ENCODE measurements at places on chromosomes 2 and 18.

GRCh38 chr2:220188031-220188430 lies 560.6 kb downstream of the SLC4A3 start:
- H3K36me3 ChIP-seq: no peaks in the 10 kb centered on the region
- H3K27ac ChIP-seq: no peak overlapping the region
- H3K4me1 ChIP-seq: no peaks in the 10 kb centered on the region
- H3K27me3 ChIP-seq: no peaks in the 10 kb centered on the region
- no peak for DNase-seq

DNA sequence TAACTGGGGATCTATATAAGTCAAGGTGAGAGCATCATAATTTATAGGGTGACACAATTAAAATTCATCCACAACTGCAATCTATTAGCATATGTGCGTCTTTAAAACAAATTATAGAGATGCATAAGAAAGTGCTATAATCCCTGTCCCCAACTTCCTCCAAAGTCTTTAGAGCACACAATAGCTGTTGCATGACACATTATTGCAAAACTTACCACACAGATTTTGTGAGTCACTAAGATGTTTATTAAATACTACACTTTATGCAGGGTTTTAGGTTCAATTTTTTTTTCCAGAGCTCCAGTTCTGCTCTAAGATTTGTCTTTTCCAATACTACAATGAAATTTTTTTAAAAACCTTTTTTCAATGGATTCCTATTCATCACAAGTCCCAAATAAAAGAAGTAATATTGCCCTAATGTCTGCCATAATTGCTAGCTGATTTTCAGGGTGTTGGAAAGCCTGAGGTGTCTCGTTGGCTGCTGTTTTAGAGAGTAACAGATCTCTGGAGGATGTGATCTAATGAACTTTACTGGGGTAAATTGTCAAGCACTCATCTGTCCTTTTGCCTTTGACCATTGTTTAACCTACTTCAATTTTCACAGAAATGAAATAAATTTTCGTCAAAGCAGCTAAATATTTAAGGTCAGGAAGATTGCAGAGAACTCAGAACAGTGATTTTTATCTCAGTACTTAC lies 250.5 kb upstream of the NETO1 start:
- no peaks in the 10 kb centered on the region for H3K36me3 ChIP-seq
- no peaks in the 10 kb centered on the region for H3K27me3 ChIP-seq
- no peak for DNase-seq
- no peak overlapping the region for H3K4me3 ChIP-seq
- H3K27ac ChIP-seq: no peak overlapping the region

GRCh38 chr2:69811018-69811417 lies 18.4 kb upstream of the GMCL1 start:
- H3K36me3 ChIP-seq: no peaks in the 10 kb centered on the region
- H3K27me3 ChIP-seq: no peaks in the 10 kb centered on the region
- H3K4me3 ChIP-seq: no peak overlapping the region
- no peaks in the 10 kb centered on the region for H3K4me1 ChIP-seq

GRCh38 chr2:9543557-9543956 lies 12.1 kb downstream of the ADAM17 start:
- DNase-seq: no peak
- no peak overlapping the region for H3K27ac ChIP-seq
- H3K27me3 ChIP-seq: no peaks in the 10 kb centered on the region
- H3K36me3 ChIP-seq: peaks cover 6% of the 10 kb centered on the region
- peaks cover 35% of the 10 kb centered on the region for H3K4me1 ChIP-seq

- no peak overlapping the region for H3K4me3 ChIP-seq
- no peaks in the 10 kb centered on the region for H3K36me3 ChIP-seq
- H3K27me3 ChIP-seq: no peaks in the 10 kb centered on the region
- no peaks in the 10 kb centered on the region for H3K4me1 ChIP-seq
- no peak overlapping the region for H3K27ac ChIP-seq
Observed at GRCh38 chr2:8168022-8168717, 513.7 kb upstream of the ID2 start.

DNA sequence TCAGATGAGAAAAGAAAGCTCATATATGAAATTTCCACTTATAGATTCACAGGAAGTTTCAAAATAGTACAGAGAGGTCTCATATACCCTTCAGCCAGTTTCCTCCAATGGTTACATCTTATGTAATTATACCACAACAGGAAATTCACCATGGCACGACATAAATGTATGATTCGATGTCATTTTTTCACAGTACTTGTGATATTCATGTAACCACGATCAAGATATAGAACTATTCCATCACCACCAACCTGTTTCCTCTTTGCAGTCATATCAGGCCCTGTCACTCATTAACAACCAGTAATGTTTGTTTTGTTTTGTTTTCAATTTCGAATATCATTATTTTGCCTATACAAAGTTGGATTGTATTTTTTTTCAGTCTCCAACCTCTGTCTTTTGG lies 314.3 kb upstream of the POU3F3 start:
- no peak overlapping the region for H3K4me3 ChIP-seq
- H3K27ac ChIP-seq: no peak overlapping the region
- H3K4me1 ChIP-seq: no peaks in the 10 kb centered on the region
- H3K36me3 ChIP-seq: no peaks in the 10 kb centered on the region

DNA sequence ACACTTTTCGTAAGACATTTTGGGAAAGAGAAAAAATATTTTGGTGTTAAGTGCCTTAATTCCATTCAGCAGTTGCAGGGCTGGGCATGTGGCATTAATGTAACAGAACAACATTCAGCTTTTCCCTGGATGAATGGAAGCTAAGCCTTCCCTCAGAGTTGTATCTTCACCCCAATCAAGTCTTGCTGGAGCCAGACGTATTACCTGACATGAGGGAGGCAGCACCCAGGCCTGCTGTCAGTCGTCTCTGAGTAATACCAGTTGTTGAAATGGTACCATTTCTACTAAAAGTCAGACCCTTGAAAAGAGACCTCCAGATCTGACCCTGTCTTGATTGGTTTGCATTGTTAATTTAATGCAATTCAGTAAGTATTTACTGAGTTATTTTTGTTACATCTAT lies 57.5 kb downstream of the MALT1 start:
- no peaks in the 10 kb centered on the region for H3K4me1 ChIP-seq
- H3K36me3 ChIP-seq: peaks cover 19% of the 10 kb centered on the region
- H3K4me3 ChIP-seq: no peak overlapping the region
- no peak for DNase-seq

- no peaks in the 10 kb centered on the region for H3K4me1 ChIP-seq
- no peak overlapping the region for H3K4me3 ChIP-seq
- no peaks in the 10 kb centered on the region for H3K27me3 ChIP-seq
- no peaks in the 10 kb centered on the region for H3K36me3 ChIP-seq
- no peak for DNase-seq
Observed at GRCh38 chr18:42756214-42756613, 359.3 kb downstream of the RIT2 start.

- H3K4me1 ChIP-seq: peaks cover 7% of the 10 kb centered on the region
- H3K36me3 ChIP-seq: no peaks in the 10 kb centered on the region
- no peak overlapping the region for H3K4me3 ChIP-seq
- H3K27ac ChIP-seq: no peak overlapping the region
Observed at GRCh38 chr18:76394780-76395476, 100.1 kb downstream of the ZNF516 start.

GRCh38 chr2:229032608-229033234 lies 238.4 kb downstream of the PID1 start:
- H3K27ac ChIP-seq: no peak overlapping the region
- H3K27me3 ChIP-seq: no peaks in the 10 kb centered on the region
- no peak overlapping the region for H3K4me3 ChIP-seq
- no peaks in the 10 kb centered on the region for H3K36me3 ChIP-seq
- H3K4me1 ChIP-seq: no peaks in the 10 kb centered on the region
- no peak for DNase-seq

GRCh38 chr2:134700730-134701129 lies 18.1 kb downstream of the TMEM163 start:
- no peak overlapping the region for H3K27ac ChIP-seq
- no peak for DNase-seq
- peaks cover 3% of the 10 kb centered on the region for H3K27me3 ChIP-seq
- H3K4me3 ChIP-seq: no peak overlapping the region
- H3K4me1 ChIP-seq: peaks cover 2% of the 10 kb centered on the region

GRCh38 chr2:65960953-65961352 lies 474.0 kb upstream of the MEIS1 start:
- H3K4me1 ChIP-seq: no peaks in the 10 kb centered on the region
- H3K4me3 ChIP-seq: no peak overlapping the region
- no peak overlapping the region for H3K27ac ChIP-seq
- H3K27me3 ChIP-seq: no peaks in the 10 kb centered on the region
- H3K36me3 ChIP-seq: no peaks in the 10 kb centered on the region

DNA sequence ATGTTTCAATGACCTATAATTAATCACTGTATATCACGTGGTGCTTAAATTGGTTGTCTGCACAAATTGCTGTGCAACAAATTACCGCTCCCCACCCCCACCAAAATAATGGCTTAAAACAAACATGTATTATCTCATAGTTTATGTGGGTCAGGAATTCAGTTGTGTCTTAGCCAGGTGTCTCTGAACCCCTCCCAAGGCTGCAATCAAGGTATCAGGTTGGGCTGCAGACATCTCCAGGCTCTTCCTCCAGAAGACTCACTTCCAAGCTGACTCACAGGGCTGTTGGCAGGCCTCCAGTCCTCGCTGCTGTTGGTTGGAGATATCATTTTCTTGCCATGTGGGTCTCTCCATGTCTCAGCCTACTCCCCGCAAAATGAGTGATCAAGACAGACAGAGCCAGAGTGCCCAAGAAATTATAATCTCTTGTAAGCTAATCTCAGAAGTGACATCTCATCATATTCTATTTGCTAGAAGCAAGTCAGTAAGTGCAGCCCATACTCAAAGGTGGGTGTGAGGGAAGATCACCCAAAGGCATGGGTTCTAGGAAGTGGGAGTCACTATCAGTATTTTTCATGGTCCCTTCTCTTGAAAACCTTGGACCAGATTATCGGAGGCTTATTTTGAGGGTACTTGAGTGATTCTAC lies 38.4 kb downstream of the SPC25 start:
- H3K36me3 ChIP-seq: no peaks in the 10 kb centered on the region
- H3K27ac ChIP-seq: peak overlapping the region; percentile 36
- H3K27me3 ChIP-seq: no peaks in the 10 kb centered on the region

DNA sequence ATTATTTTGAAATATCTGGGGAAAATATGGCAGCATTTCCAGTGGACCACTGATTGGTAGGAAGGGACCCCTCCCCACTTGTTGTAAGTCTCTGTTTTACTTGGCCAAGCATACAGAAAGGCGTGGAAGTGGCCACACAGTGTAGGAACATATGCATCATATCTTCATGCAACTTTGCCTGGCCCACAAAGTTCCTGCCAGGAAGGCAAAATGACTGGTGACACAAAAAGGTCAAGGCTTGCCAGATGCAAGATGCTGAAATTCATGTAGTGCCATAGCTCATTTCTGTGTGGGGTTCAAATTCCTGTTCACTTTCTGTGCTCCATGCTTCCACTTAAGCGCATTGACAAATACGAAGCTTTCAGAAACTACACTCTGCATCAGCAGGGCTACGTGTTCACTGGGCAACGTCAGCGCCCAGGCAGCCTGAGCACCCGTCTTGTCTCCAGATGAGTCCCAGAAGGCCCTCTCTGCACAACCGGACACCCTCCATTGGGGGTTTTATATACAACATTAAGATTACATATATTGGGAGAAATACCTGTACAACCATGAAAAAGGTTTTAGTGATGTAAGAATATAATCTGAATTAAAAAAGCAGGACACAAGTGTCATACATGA lies 3.6 kb downstream of the DYNC2LI1 start:
- H3K36me3 ChIP-seq: no peaks in the 10 kb centered on the region
- no peak overlapping the region for H3K27ac ChIP-seq
- H3K4me1 ChIP-seq: peaks cover 4% of the 10 kb centered on the region
- DNase-seq: no peak
- H3K4me3 ChIP-seq: no peak overlapping the region

GRCh38 chr2:120219291-120219690 lies 3.9 kb downstream of the TMEM185B start:
- no peaks in the 10 kb centered on the region for H3K27me3 ChIP-seq
- DNase-seq: no peak
- peaks cover 24% of the 10 kb centered on the region for H3K4me1 ChIP-seq
- H3K4me3 ChIP-seq: no peak overlapping the region
- H3K36me3 ChIP-seq: peaks cover 5% of the 10 kb centered on the region
- H3K27ac ChIP-seq: no peak overlapping the region

- H3K4me3 ChIP-seq: no peak overlapping the region
- no peak for DNase-seq
- H3K27ac ChIP-seq: no peak overlapping the region
- H3K27me3 ChIP-seq: no peaks in the 10 kb centered on the region
Observed at GRCh38 chr2:27453968-27454367, 11.8 kb downstream of the KRTCAP3 start.

Measured in CD8-positive, alpha-beta memory T cell (primary cell).